ENCODE measurements at places on chromosomes 1 and 21.

DNA sequence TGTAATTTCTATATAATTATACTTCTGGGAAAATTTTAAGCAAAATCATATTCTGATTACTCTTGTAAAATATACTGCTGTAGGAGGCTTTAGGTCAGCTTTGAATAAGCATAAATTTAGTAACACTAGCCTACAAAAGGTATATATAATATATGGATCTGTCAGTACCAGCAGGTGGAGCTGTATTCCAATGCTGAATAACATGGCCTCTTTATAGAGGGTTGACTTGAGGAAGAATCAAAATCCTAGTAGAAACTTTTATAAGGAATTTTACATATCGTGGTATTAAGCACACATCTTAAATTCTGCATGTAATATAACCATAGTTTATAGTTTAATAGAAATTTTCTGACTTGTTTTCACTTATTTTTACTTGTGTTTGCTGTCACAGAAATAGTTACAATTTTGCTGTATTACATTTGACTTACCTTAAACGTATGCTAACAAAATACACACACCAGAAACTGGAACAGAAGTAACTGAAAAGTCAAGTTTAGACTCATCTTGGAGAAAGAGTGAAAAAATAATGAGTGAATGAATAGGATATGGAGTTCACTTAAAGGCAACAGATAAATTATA is 79.3 kb downstream of the HMCN1 start:
- DNase-seq: peak; percentile 79

- DNase-seq: no peak
These were observed 2.9 kb downstream of the C1orf105 start for GRCh38 chr1:172423336-172423735.

GRCh38 chr1:65818966-65819365 is 26.3 kb downstream of the PDE4B start:
- no peak for DNase-seq

DNA sequence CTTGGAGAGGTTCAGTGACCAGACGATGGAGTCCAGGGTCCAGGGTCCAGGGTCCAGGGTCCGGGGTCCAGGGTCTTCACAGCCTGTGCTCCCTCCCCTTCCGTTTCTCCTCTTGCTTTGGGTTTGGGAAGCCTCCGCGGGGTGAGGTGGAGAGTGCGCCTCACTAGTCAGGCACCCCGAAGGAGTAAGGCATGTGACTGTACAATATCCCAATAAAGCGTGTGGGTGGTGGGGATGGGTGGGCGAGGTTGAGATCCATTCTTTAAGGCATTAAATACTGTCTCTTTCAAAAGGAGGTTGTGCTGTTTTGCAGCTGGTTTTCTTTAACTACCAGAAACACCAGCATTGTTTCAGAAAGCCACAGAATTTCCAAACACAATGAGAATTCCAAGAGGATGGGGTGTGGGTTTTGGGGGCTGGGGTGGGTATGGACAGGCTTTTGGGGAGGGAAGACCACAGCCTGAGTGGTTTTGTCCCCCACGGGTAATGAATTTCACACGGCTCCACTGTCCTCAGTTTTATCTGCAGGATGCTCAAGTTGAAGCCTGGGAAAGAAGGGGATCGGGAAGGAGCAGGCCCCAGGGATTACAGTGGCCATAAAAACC is 65.7 kb downstream of the KIF26B start:
- DNase-seq: no peak

DNA sequence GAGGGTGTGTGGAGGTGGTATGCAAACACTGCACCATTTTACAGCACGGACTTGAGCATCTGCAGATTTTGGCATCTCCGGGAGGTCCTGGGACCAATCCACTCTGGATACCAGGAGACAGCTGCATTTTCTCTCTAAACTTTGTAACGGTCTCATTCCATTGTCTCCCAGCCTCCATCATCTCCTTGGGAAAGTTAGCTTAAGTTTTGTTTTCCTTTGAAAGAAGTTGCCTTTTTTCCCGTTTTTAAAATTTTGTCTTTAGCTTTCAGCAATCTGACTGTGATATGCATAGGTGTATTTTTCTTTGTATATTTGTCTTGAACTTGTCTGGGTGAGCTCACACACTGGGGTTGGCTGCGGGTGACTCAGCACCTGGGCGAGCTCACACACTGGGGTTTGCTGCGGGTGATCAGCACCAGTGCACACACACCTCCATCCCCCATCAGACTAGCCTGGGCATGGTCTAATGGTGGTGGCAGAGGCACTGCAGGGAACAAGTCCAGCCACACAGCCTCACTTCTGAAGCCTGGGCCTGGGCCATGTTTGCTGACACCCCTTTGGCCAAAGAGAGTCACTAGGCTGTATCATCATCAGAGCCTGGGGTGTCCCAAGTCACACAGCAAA is 32.1 kb upstream of the COL18A1 start:
- DNase-seq: peak; percentile 5

DNA sequence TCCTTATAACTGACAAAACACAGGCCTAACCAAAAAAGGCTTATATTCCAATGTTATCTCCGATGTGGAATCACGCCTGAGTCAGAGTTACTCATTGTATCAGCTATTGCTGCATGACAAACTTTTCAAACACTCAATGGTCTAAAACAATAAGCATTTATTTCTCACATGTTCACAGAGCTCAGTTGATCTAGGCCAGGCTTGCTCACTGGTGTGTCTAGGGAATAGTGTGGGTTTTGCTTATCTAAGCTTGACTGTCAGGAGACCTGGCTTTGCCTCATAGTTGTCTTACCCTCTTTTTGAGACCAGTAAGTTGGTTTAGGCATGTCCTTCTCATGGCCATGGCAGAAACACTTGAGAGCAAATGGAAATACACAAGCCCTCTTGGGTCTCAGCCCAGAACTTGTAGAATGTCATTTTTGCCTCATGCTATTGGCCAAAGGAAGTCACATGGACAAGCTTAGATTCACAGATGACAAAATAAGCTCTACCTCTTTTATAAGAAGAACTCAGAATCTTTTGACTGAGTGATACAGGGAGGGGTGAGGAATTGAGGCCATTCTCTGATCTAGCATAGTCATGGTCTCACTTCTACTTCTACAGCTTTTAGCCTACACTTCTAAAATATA is 130.8 kb downstream of the HMCN1 start:
- peak; percentile 50 for DNase-seq

GRCh38 chr1:178724728-178725465 is at the start of gene RALGPS2:
RALGPS2 (plus strand) TSS chr1:178725244; CDS start chr1:178776765, 51,521 bp downstream.
- peak; percentile 83 for DNase-seq

DNA sequence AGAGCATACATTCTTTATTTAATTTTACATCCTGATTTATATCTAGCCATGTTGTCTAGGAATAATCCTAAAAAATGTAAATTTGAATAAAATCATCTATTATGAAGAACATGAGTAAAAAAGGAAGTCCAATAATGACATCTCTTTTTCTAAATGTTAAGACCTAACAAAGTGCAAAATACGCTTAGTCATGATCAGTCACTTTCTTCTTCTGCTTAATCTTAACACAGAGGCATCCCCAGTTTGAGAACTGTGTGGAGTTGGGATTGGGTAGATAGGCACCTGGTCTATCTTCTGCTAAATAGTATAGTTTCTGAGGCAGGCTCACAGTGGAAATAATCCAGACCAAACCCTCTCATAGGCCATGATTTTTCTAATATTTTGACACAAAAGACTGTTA is 311.7 kb upstream of the LRRC7 start:
- DNase-seq: no peak

DNA sequence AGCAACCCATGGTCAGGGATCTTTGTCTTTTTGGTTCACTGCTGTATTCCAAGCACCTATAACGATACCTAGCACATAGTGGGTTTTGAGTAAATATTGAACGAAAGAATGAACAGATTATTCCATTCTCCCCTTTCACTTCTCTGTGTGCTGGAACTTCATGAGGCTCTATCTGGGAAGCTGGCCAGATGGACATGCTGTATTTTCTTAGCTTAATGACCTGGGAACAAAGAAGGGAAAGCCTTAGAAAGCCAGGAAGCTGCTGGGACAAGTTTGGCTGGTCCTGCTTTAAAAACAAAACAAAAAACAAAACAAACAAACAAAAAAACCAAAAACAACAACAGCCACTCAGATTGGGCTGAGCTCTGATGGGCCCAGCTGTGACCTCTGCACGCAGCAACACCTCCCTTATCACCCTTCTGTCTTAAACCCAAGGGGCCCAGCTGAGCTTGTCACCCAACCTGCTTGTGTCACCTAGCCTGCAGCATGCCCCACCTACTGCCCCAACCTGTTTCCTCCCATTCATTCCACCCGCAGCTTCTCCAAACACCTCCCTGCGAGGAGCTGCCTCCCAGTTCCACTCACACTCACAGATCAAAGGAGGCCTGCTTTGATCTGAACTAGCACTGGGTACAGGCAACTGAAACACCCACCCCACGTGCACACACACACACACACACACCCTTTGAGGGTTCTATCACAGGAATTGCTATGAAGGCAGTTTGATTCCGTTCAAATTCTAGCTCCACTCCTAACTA is 37.1 kb downstream of the SLC30A1 start:
- no peak for DNase-seq

DNA sequence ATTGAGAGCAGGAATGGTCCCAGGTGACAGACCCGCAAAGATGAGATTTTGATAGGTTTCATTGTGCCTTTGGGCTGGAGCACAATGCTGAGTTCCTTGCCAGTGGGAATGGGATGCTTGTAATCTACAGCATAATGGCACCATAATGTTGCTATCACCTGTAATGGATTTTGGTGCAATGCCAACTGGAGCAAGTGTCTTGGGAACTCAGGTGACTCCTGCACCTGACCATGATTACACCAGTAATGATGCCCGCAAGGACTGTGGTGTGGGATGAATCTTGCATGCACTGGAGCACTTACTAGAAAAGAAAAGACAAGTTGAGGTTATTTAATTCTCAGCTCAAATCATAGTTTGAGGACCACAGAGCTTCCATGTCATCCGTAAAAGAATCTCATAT is 96.7 kb downstream of the PTPRU start:
- DNase-seq: no peak

DNA sequence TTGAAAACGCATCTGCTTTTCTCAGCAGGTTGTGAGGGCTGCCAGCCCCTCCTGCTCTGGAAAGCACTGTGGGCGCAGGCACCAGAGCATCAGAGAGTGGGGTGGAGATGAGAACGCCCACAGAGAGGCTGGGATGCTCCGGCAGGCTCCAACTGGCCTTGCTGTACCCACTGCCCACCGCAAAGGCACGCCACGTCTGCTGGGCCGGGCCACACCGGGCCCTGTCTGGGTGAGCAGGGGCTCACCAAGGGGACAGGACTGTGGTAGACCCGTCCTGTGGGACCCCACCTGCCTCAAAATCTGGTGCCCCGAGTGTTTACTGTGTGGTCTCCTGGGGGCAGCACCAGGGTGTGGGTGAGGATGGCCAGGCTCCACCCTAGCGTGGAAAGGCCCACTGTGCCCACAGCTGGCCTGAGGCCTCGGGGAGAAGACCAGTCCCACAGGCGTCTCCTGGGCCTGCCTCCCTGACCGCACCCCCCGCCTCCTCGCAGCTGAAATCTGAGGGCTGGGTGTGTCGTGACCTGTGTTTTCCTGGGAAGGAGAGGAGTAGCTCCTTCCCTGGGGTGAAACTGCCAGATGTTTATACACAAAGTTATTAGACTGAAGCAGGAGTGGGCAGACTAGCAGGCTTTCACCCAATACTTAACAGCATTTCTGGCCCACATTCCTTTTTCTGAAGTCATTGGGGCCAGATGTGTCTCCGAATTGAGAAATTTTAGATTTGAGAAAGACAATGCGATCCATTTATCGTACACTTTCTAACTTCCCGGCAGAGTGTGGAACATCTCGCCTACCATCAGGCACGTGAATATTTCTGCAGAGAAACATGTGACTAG is 53.8 kb downstream of the STUM start:
- DNase-seq: no peak

GRCh38 chr21:37614351-37614875 is 247.8 kb downstream of the DYRK1A start:
- DNase-seq: no peak

GRCh38 chr1:84581648-84582047 is 7.4 kb upstream of the CTBS start:
- DNase-seq: no peak

DNA sequence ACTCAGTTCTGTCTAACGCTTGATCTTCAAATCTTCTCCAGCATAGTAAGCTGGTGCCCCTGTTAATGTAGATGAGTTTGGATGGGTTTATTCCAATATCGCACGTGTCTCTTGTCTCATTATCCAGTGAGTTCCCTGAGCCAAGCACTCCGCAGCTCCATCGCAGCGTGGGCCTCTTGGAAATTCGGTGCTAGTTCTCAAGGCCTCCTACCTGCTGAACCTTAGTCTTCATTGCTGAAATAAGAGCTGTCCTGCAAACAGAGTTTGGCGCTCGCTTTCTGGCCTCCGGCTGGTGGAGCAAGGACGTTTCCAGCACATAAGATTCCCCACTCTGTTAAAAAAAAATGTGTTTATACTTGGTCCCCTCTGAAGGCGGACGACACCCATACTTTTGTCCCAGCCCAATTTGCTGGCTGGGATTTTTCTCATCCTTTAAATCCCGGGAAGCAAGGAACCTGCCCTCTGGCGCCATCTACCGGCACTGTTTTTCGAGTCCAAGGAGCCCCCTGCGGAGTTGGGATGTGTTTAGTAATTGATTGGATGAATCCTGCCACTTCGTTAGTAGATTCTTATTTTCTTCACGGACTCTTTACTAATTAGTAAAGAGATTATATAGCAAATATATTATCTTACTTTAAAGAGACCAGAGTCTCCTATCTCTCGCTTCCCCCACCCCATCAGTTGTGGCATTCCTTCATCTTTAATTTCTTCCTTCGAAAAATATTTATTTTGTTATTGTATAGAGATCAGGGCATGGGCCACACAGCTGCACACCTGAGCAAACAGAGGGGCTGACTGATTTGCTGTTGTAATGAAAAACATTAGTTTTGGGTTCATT is 14.7 kb downstream of the JUN start:
- DNase-seq: peak; percentile 75

DNA sequence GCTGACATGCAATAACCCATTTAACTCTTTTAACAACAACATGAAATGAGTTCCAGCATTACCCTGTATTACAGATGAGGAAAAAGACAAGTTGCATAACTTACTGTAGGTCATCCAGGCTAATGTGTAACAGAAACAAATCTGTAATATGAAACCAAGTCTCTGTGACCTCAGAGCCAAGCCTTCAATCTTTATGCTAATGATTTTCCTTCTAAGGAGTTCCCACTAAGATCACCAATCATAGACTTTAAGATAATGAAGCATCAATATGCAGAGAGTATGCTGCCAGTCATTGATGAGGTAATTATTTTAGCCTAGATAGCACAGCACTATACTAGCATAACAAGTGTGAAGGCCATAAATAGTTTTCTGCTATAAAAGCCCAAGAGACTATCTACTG is 35.6 kb upstream of the RNPC3 start:
- DNase-seq: peak; percentile 35

GRCh38 chr21:45248893-45249381 is 38.8 kb downstream of the POFUT2 start:
- DNase-seq: no peak

- no peak for DNase-seq
These were observed 8.7 kb downstream of the PTCH2 start for GRCh38 chr1:44834328-44834727.

- DNase-seq: no peak
These were observed 91.1 kb upstream of the CACHD1 start for GRCh38 chr1:64378826-64379225.
